ENCODE measurements at places on chromosomes 12 and 14.

DNA sequence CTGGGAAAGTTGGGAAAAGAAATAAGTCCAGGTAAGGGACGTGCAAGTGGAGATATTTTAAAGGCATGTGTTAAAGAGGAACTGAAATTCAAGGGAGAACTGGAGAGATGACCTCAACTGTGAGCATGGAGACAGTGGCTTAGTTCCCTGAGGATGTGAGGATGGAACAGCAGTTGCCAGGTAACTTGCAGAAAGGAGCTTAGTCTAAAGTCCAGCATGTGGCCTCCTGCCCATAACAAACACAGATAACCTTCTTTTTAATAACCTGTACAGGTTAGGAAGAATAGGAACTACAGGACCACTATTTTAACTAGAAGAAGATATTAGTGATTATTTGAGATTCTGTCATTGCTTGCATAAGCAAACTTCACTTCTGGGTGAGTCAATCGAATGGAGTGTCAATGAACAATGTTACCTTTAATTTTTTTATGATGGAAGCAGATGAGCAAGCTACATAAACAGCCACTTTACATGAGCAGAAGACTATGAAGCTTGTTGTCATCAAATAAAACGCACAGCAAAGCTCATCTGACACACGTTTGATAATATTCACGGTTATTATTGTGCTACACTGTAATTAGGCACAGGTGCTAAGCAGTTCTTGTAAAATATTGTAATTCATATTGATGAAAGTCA, 291.7 kb upstream of the DDHD1 start:
- no peak for DNase-seq

DNA sequence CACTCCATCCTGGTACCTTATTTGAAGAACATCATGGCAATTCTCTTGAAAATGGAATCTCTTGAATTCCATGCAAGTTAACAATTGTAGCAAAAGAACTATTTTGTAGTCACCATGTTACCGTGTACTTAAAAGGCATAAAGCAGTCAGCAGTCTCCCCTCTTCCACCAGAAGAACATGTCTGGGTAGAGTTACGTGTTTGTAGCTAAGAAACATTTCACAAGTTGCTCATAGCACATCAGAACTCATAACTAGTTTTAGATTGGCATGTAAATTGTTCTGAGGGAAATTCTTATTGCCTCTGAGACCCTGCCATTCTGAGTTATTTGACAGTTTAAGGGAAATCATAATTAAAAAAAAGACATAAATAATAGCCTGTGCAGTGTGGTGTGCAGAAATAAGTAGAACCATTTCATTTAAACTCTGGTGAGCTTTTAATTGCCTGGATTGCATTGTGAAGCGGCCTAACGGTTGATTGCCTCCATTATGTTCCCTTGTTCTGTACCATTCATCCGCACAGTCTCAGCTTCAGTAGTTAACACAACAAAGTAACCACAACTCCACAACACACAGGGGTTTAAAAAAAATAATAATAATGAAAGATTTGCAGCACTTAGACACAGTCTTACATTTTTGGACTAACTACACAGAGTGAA, 2.6 kb downstream of the LMO3 start:
- no peak for DNase-seq

DNA sequence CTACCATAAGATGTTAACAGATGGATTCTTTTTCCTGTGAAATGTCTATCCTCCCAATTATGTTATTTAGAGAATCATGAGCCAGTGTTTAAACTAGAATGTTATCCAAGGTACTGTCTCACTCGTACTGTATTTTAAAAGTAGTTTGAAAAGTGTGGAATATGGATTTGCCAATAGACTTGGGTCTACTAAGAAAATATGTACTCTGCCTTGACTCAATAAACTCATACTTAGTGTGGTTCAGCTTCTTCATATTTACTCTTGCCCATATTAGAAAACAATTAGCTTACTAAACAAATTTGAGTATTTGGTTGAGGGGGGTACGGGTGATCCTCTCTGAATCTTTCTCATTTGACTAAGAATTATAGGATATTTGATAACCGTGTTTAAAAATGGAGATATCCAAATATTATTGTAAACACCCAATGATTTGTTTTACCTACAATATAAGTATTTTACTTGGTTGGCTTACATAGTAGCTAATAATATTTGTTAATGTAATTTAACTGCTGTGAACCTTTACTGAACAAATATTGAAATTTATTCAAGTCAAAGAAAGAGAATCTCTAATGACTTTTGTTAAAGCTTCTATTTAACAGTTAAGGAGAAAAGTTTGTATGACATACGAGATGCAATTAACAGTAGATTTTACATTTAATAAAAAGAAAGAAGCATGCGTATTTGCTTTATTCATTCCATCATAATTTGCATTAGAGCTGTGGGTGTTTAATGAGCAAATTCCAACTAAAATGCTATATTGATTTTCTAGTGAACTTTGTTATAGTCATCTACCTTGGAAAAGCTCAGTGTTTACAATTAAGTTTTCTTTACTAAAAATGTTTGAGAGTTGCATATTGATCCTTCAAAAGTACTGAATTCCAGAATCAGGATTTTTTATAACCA, 81.2 kb downstream of the MIPOL1 start:
- DNase-seq = no peak

DNA sequence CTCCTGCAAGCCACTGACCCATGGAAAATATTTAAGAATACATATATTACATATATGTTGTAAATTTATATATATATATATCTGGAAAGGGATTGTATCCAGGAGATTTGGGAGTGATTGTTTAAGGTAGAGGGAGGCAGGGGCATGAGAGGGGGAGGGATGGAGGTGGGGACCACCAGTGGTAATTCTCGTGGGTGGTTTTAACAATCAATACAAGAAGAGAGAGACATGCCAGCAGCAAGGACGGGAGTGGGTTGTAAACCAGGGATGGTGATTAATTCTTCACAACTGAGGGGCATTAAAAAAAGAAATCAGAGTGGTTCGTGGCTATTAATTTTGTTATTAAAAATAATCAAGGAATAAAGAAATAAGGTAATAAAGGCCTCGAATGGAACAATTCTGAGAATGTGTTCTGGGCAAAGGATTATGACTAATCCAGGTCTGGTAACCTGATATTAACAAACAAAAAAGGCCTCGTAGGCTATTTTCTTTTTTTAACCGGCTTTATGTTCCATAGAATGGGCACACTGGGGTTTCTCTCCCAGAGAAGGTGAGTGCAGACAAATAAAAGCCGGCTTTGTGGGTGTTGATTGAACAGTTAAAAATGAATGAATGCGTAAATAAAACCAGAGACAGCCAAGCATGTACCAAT, 8.3 kb upstream of the RTL1 start:
- DNase-seq = no peak

Data from SJCRH30 (cell line).